ENCODE measurements at places on chromosomes 6 and 20.

DNA sequence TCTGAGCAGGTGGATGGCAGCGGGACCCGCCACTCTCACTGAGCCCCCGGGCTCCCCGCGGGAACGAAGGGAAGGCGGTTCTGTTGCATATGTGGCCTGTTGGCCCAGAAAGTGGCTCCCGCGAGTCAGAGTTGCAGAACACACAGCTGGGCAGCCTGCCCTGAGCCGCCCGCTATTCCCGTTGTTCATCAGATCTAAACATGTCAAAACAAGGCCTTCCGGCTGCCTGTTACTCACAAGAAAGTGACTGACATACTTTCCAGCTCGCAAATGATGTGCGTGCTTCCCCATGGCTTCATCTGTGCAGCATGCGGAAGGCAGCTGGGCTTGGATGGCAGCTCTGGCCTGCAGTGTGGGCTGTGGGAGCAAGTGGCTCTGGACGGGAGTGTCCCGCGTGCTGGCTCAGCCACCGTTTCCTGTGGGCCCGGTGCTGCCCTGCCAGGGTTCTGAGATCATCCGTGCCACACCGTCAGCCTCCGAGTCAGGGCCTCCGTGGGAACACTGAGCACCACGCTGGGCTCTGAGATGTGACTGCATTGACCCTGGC is 227.3 kb downstream of the ERMARD start:
- DNase-seq = no peak

DNA sequence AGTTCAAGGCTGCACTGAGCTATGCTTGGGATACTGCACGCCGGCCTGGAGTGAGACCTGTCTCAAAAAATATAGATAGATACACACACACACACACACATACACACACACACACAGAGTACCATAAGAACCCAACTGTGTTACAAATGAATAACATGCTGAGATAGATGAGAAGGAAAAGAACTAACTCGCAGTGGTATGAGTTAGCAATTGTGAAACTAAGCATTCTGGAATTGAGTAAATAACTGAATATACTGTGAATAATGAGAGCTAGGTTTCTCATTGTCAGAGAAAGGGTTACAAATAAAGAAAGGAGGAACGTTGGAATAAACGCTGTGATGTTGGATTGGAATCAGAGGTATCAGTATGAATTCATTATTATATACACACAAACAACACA is 14.6 kb upstream of the FAXC start:
- no peak for DNase-seq

GRCh38 chr6:56934876-56935275 is 20.0 kb upstream of the BEND6 start:
- DNase-seq = no peak

- no peak for DNase-seq
Observed at GRCh38 chr6:167492100-167492449, 167.2 kb downstream of the TTLL2 start.

DNA sequence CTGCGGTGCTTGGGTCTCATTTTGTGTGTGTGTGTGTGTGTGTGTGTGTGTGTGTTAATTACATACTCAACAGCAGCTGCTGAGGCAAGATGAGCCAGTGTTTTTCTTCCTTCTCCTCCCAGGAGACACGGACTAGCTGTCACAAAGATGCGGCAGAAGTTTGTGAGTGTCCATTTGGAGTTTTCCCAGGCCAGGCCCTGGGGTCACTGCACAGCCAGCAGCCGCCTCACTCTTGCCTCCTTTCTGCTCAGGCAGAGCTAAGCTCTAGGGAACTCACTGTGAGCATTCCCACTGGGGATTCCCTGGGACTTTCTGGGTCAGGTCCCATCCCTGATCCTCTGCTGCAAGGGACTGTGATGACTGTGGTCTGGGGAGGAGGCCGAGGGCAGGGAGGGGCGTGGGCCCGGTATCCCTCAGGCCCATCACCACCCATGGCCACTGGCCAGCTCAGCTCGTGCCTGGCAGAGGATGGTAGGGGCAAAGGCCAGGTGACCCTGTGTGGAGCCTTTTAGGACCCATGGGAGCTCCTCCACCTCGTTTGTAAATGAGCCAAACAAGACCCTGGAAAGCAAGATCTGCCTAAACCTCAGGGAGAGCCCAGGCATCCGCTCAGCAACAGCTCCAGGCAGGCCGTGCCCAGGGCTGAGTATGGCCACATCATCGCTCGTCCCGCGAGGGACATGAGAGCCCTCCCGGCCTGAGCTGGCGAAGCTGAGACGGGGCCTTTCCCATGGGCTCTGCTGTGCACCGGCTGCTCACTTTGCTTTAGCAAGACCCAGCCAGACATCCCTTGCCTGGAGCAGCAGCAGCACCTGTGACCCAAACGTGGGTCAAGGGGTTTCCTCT is 102.0 kb downstream of the PSMB1 start:
- DNase-seq = no peak

DNA sequence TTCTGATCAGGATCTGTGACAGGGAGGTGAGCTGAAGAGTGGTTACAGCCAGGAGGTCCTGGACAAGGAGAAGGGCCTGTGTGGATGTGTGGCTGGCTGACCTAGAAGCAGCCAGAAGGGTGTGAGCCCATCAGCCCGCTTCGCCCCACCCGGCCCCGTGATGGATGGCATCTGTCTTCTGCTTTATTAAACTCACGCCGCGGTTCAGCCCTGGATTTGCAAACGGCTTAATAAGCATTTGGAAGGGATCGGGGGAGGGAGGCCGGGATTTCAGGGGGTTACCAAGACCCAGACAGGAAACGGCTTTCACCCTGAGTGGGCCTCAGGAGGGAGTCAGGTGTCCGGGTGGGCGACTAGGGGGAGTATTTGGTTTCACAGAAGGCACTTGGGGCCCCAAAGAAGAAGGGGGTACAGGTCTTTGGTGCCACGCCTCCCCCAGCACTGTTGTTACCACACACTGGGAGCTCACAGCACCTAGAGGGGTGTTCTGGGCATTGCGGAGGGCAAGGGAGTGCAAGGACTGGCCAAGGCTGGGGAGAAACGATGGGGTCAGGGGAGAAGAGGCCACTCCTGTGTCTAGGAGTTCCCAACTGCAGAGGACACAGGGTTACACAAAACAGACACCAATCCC is 53.8 kb upstream of the FOXP4 start:
- no peak for DNase-seq

GRCh38 chr6:129785047-129785755 is 75.2 kb upstream of the ARHGAP18 start:
- no peak for DNase-seq

DNA sequence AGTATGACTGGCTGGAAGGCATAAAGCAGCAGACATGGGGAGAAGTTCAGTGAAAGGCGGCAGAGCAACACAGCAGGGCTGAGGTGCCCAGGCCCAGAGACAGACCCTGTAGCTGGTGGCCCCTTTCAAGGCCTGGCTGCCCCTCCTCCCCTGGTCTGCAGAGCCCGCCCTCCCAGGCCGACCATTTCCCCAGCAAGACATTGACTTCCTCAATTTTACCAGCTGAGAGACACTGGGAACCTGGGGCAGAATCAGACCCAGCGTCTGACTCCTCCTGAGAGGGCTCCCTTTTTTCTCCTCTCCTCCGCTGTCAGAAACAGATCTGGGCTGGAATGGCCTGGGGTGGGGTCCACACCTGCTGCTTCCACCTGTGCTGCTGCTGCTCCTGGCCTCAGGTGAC is at the start of gene TREML4:
TREML4 (plus strand) TSS at position 254 of the 400 bp plus-strand sequence; CDS start at position 333, 79 bp downstream.
- DNase-seq = no peak

DNA sequence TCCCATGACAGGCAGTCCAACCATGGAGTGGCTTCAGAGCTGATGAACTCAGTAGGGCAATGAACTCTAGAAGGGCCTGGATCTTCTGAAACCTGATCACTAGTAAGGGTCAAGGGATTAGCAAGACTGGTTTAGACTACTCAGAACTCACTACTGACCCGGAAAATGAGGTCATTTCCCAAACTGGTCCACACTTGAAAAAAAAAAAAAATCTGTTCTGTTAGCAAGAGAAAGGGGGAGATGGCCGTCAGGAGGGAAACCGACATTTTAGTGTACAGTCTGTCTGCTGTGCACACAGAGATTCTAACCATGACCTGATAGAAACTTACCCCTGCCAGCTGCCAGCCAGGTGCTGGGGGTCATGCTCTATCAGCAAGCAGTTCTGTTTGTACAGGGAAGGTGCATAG is 262.4 kb upstream of the AGPAT4 start:
- no peak for DNase-seq

DNA sequence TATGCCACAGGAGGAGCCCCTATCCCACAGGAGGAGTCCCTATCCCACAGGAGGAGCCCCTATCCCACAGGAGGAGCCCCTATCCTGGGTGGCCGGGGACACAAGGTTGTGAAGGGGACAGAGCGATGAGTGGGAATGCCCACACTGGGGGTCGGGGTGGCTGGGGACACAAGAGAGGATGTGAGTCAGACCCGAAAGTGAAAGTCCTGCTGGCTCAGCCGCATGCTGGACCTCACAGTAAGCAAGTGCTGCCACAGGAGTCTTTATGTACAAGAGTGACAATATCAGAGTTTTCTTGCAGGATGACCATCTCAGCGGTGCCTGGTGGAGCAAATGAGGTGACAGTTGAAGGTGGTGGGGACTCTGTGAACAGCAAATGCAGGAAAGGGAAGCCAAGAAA is 93.7 kb downstream of the PSMB1 start:
- DNase-seq = no peak

GRCh38 chr6:21780141-21780540 is 186.6 kb downstream of the SOX4 start:
- no peak for DNase-seq

- DNase-seq = no peak
Observed at GRCh38 chr6:10205892-10206291, 209.0 kb downstream of the TFAP2A start.

DNA sequence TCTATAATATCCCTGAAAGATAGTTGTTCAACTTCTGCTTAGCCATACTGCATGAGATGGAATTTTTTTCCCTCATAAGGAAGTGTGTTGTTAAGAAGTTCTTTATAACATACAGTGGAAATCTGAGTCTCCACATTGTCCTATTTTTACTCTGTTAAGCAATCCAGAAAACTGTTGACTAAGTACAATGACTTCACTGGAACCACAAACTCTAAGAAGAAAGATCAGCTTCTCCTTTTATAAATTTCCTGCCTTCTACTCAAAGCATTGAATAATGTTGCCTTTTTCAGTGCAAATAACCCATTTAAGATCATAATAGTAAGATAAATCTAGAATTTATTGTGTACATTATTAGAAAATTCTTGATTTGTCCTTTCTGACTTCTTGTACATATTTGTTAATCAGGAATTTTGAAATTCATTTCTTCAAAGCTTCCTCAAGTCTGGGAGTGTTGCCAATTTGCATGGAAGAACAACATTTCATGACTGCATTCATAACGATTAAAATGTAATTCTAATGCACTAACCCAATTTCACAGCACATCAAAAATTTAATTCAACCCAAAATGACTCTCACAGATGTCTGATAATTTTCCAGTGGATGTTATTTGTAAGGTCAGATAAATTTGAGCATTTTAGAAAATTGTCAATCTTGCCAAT is 45.6 kb upstream of the ANKEF1 start:
- no peak for DNase-seq

DNA sequence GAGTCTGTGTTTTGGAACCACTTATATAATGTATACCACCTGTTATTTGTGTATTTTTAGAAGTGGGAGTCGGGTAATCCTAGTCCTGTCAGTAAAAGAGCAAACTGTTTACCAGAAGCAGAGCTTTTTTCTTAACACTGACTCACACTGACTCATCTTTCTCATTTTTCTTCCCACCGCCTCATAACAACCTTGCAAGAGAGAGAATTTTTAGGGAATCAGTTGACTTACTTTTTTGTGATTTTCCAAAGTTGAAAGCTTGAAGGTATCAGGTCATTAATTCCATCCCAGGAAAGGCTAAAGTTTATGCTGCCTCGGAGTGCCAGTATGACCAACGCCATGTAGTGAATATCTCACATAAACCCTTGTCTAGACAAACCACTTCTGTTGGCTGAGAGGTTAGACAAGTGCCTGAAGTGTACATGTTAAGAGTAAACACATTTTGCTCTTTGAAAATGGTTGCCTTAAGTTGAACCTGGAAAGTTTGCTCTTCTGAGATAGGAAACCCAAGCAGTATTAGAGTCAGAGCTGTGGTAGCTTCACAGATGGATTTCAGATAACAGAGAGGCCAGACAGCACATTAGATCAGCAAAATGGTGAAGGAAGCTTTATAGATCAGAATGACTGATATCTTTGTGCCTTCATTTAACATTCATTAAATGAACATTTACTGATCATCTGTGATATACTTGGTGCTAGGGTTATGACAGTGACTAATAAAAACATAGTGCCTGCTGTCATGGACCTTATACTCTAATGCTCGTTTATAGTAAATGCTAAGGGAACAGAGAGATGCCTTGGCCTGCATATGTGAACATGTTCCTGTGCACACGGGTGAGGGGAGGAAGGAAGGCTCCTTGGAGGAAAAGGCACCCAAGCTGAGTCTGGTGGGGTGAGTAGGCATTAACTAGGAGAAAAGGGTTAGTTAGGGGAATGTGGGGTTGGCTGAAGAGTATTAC is 29.1 kb upstream of the PKIG start:
- DNase-seq = no peak

DNA sequence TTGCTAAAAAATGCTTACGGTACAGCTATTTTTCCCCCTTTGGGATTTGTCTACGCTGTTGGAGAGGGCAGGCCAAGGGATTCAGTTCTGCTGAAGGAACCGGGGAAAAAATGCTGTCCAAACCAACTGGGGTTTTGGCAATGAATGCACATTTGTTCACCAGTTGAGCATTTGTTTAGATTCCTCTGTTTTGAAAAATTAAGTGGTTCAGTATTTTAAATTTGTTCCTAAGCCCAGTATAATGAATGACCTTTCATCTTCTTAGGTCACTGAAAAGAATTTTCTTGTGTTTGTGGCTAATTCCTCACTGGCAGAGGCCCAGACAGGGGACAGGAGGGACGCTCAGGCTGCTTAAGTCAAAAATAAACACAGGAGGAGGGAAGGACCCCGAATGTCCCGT is 10.8 kb upstream of the EYA2 start:
- no peak for DNase-seq

DNA sequence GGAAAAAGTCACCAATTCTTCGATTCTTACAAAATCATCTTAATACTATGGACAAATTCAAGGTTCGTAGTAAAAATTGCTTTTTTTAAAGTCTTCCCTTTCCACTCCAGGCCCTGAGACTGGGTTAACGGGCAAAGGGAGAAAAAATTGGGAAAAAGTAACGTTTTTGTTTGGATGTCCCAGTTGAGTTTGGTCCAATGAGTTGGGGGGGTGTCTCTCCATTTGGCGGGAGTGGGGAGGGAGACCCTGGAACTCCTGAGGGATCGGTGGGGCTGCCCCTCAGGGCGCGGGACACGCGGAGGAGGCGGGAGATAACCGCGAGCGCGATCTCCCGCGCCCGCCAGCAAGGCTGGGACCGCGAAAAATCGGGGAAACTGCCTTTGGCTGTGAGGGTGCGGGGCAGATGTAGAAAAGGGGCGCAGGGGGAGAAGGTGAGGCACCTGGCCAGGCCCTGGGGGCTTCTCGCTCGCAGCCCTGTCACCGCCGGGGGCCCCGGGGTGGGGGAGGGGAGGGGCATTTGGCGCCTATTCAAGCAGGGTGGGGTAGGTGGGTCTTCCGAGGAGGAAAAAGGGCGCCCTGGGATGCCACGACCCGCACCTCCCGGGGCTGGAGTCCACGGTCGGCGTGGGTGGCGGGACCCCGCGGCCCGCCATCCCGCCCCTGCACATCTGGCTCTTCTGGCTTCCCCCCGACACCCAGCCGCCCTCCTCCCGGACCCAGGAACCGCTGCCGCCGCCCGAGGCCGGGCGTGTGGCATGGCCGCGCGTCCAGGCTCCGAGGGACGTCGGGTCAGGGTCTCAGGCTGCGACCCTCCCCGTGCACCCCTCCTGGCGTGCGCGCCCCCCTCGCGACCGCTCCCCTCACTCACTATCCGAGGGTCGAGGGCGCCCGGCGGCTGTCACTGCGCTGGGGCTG is 595 bp downstream of the FBXO5 start:
- DNase-seq = no peak

All from stimulated activated CD8-positive, alpha-beta memory T cell treated with anti-CD3 and anti-CD28 coated beads, Interleukin-7, amount 100 ng/mL, for 1 hour (primary cell).